ENCODE measurements at places on chromosomes 5 and 9.

GRCh38 chr9:86287013-86287412 is 4.7 kb upstream of the ISCA1 start:
- DNase-seq, result peak; percentile 28

DNA sequence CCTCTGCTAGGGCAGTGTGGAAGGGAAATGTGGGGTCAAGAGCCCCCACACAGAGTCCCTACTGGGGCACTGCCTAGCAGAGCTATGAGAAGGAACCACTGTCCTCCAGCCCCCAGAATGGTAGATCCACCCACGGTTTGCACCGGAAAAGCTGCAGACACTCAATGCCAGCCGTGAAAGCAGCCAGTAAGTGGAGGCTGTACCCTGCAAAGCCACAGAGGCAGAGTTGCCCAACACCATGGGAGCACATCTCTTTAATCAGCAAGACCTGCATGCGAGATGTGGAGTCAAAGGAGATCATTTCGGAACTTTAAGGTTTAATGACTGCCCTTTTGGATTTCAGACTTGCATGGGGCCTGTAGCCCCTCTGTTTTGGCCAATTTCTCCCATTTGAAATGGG is 52.2 kb downstream of the GKAP1 start:
- no peak for DNase-seq

GRCh38 chr5:35415309-35415708 is 185.0 kb upstream of the PRLR start:
- no peak for DNase-seq

DNA sequence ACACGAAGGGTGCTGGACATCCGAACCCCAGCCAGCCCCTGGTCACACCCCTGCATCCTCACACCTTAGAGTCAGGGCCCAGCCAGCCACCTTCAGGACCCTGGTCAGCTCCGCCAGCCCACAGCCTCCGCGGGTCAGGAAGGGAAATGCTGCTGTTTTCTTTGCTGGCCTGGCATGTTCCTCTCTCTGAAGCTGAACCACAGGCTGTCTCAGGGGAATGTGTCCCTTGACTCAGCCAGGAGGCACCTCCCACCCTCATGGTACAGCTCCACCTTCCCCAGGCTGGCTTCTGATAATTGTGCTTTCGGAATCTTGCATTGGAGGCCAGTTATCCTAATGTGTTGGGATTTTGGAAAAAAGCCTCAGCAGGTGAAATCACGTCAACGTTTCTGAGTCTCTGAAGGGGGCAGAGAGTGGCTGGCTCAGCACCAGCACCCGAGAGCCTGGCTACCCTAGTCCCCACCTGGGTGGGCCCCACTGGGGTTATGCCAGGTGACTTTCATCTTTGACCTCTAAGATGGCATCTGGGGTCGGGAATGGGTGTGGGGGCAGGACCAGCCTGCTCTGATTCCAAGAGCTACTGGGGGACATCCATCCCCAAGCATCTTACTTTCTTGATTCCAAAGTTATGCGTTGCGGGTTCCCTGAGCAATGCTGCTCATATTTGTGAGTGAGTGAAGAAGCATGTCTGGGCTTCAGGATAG is 9.8 kb upstream of the OLFM1 start:
- DNase-seq, result no peak

- peak; percentile 21 for DNase-seq
Measured at GRCh38 chr5:6737043-6737941, 24.1 kb downstream of the TENT4A start.

- no peak for DNase-seq
Measured at GRCh38 chr5:129372025-129372424, 88.1 kb upstream of the ADAMTS19 start.

DNA sequence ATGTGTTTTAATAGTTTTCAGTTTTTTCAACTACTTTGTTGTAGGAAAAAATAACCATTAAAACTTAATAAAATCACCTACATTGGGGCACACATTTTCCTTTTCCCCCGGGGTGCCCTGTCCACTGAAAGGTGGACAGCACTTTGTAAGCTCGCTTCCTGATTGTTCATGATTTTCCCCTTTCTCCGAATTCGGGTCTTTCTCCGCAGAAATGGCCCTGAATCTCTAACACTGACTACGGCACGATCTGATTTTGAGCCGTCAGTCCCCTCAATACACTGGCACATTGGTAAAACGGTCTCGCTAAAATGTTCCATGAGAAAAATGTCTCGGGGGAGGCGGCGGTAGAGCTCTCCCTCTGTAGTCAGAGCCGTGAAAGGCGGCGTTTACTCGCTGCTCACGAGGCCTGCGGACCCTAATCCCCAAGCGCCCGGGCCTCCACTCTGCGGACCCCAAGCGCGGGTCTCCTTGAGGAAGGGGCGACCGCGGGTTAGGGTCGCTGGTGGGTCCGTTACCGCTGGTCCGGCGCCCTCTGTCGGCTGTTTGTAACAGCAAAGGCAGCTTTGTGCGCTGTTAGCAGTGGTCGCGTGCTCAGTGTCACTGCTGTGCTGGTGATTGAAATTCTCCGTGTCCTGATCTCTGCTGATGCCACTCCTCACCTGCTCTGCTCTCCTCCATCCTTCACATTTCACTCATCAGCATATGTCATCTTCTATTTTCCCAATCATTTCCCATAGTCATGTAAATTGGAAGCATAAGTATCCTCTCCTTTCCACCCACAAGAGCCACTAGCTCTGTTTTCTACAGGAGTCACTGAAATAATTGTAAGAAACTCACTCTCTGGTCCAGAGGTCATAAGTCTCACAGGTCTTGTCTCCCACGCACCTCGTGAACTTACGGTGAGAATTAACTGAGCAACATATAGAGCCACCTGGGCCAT is 10.8 kb upstream of the IFNA2 start:
- peak; percentile 74 for DNase-seq

- DNase-seq, result no peak
Measured at GRCh38 chr5:4730279-4730678, 409.9 kb upstream of the ADAMTS16 start.
